ENCODE measurements at places on chromosomes 2 and 18. TPM values are rescaled to one million over a fixed set of nuclear protein-coding genes. Genes with fewer than 3 reads are reported as not detected.
A peak's percentile ranks its signal among the peaks of the same experiment; 100 is the strongest.

GRCh38 chr2:219457784-219458369 is 23.2 kb downstream of the SPEG start:
- DNase-seq, result no peak

DNA sequence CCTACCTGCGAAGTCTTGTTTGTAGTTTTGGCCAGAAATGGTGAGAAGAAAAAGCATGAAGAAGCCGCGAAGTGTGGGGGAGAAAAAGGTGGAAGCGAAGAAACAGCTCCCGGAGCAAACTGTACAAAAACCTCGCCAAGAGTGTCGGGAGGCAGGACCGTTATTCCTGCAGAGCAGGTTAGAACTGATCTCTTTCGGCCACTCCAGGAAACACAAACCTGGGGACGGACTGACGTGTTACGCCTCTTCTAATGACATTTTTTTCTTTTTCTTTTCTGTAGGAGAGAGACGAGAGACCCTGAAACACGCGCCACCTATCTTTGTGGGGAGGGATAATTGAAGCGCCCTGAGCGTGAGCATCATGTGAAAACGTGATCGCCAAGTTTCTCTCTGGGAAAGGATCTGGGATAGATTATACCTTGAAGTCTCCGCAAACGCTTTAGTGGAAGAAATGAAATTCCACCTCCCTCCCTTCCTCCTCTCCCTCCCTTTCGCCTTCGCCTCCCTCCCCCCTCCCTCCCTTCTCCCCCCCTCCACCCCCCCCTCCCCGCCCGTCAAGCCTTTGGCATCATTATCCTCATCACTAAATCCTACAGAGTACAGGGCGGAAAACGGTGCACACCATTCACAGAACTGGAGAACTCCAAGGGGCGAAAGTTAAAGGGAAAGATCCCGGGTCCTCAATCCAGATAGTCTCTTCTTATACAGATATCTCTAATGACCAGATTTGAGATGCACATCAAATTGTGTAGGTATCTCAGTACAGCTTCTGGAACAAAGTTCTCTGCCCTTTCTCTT is at the start of gene ZEB2:
Gene ZEB2, minus strand, starts transcription at position 186 of the 798 bp plus-strand sequence. CDS start 2,769 bp downstream, outside the sequence.
- peak; percentile 12 for DNase-seq

DNA sequence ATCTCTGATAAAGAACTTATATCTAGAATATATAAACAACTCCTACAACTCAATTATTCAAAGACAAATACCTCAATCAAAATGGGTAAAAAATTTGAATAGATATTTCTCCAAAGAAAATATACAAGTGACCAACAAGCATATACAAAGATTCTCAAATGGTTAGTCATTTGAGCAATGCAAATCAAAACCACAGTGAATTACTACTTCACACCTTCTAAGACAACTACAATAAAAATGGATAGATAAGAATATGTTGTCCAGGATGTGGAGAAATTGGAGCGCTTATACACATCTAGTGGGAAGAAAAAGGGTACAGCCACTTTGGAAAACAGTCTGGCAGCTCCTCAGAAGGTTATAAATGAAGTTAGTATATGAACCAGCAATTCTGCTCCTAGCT is 332.9 kb downstream of the TGIF1 start:
- no peak for DNase-seq

The SRD5A2 gene
- not detected for total RNA-seq

- no peak for DNase-seq
Observed at GRCh38 chr2:120920454-120921148, 184.9 kb downstream of the GLI2 start.

DNA sequence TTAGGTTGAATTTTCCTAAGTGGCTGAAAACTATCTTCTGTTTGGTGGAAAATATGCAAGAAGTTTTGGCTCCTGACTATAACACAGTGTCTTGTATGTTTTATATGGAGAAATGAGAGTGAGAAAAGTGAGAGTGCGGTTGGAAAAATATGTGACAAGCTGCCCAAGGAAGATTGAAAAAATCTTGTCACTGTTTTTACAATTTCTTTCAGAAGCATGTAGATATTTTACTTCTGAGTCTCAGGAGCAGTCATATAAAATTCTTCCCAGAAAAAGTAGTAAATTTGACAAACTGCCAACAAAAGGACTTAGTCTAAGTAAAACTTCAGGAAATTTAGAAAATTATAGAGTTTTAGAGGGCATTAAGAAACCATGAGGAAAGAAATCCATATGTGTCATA is 19.4 kb upstream of the RMND5A start:
- DNase-seq, result no peak

DNA sequence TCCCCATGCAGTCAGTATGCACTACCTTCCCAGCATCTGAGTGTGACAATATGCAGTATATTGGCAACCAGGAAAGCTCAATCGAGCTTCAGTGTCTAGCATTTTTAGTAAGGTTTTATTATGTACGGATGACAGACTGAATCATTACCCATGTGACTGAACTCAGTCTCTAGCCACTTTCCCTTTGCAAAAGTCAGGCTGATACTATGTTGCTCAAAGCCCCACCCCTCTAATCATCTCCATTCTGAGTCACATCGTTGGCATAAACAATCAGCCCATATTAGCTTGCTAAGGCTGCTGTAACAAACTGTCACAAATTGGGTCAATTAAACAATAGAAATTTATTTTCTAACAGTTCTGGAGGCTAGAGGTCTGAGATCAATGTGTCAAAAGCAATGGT is 25.8 kb upstream of the SRD5A2 start:
- DNase-seq, result no peak

The CHPF gene
- 79.6 TPM for total RNA-seq

GRCh38 chr2:20486571-20486970 is 39.7 kb downstream of the RHOB start:
- no peak for DNase-seq

DNA sequence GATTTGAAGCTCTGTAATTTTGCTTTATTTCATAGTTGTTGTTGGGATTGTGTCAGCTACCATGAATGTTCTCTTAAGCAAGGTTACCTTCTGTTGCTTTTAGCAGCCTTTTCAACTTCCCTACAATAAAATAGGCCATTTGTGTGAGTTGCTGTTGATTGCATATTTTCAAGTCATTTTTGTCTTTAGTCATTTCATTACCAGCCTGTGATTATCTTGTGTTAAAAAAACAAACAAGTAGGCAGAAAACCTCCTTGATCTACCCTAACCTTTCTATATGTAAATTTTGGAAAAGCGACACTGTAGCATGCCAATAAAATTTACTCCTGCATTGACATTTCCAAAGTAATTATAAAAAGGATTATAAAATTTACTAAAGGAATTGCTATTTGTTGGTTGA is 19.3 kb downstream of the GREB1L start:
- no peak for DNase-seq

The TNFAIP6 gene
- total RNA-seq, result not detected

- no peak for DNase-seq
Observed at GRCh38 chr18:24763765-24764513, 303.5 kb downstream of the HRH4 start.

The CCDC85A gene
- total RNA-seq, result not detected

DNA sequence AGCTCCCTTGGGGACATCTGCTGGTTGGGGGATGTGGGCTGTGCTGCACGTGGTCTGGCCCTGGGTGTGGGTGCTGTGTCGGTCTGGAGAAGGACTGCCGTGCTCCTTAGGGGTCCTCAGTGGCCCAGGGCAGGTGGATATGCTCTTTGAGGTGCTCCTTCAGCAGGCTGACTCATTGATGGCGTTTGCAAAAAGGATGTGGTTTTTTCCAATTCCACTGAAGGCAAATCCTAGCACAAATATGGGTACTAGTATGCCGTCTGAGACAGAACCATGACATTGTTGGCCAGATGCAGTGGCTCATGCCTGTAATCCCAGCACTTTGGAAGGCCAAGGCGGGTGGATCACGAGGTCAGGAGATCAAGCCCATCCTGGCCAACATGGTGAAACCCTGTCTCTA is 3.3 kb downstream of the PPP1R7 start:
- no peak for DNase-seq

The CD226 gene
- total RNA-seq, result 0.15 TPM

GRCh38 chr2:23734416-23734815 is 192.5 kb downstream of the ATAD2B start:
- DNase-seq, result no peak

- no peak for DNase-seq
Observed at GRCh38 chr2:208552943-208553342, 146.4 kb downstream of the PTH2R start.

GRCh38 chr2:159557437-159558034 is 58.8 kb downstream of the BAZ2B start:
- DNase-seq, result peak; percentile 42

GRCh38 chr2:55025082-55025481 is 25.2 kb downstream of the RTN4 start:
- no peak for DNase-seq

- DNase-seq, result no peak
Observed at GRCh38 chr18:47953471-47953931, 23.0 kb upstream of the SMAD2 start.

DNA sequence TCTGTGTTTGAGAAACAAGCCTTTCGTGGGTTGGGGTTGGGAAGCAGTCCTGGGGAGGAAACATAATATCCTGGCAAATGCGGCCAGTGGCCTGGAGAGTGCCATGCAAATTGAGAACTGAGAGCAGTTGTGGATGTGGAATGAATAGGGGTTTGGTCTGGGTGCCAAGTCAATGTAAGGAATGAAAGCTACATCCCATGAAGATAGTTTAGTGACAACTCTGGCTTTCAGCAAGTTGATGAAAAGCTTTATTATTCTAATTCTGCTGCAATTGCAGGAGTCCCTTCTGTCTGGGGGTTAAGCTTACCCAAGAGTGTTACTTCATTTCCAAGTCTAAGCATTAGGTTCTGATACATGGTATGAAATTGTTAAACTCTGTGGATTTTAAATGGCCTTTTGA is 771.6 kb downstream of the DPP10 start:
- no peak for DNase-seq

The RUFY4 gene
- total RNA-seq, result not detected

- no peak for DNase-seq
Observed at GRCh38 chr2:33110461-33110860, 163.7 kb downstream of the LTBP1 start.

The CNTNAP5 gene
- not detected for total RNA-seq

The KRCC1 gene
- 6.5 TPM for total RNA-seq

GRCh38 chr2:128301501-128301966 is 17.1 kb downstream of the HS6ST1 start:
- no peak for DNase-seq

Data from HepG2 (cell line).